CD4-positive, alpha-beta T cell (primary cell): ENCODE measurements at places on chromosomes 6 and 20.

DNA sequence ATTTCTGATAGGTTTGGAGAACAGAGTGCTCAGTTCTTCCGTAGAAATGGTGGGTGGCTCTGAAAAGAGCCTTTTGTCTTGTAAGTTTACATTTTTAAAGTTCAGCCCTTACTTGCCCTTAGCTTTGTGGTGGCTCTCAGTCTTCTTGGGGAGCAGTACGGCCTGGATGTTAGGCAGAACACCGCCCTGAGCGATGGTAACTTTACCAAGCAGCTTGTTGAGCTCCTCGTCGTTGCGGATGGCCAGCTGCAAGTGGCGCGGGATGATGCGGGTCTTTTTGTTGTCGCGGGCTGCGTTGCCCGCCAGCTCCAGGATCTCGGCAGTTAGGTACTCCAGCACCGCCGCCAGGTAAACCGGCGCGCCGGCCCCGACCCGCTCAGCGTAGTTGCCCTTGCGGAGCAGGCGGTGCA, 19.5 kb downstream of the OR2B2 start:
- H3K36me3 ChIP-seq, result no peaks in the 10 kb centered on the region
- H3K4me3 ChIP-seq, result peak overlapping the region; percentile 74
- no peaks in the 10 kb centered on the region for H3K27me3 ChIP-seq
- no peak for DNase-seq
- peak overlapping the region; percentile 77 for H3K27ac ChIP-seq
- peaks cover 49% of the 10 kb centered on the region for H3K4me1 ChIP-seq

DNA sequence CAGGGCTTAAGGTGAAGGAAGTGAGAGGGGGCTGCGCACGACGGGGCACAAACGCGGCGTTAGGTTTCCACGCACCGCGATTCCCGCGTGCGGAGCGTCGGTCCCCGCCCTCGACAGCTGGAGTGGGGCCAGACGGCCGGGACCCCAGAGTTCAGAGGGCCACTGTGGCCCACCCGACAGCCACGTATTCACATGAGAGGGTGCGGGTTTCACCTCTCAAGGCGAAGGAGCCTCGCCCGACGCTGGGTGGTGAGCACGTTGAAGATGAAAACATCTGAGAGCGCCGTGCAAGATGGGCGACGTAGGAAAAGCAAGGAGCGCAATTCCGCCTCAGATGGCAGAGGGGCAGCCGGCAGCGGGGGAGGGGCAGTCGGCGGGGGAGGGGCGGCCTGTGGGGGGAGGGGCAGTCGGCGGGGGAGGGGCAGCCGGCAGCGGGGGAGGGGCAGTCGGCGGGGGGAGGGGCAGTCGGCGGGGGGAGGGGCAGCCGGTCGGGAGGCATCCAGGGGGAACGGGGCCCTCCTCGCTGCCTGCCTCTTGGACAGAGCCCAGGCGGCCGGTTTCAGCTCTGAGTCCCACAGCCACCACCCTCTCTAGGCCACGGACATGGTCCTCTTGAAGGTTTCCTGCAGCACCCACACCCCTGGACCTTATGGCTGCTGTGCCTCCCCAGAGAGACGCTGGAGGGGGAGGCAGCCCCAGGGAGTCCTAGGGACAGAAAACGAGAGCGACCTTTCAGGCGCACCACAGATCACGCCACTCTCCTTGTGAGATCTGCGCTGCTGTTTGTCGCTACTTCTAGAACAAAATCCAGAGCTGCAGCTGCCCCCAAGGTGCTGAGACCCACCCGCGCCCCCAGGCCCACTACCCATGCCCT, 113.7 kb downstream of the DLL1 start:
- H3K4me1 ChIP-seq, result peaks cover 2% of the 10 kb centered on the region
- no peak overlapping the region for H3K27ac ChIP-seq
- no peak for DNase-seq

DNA sequence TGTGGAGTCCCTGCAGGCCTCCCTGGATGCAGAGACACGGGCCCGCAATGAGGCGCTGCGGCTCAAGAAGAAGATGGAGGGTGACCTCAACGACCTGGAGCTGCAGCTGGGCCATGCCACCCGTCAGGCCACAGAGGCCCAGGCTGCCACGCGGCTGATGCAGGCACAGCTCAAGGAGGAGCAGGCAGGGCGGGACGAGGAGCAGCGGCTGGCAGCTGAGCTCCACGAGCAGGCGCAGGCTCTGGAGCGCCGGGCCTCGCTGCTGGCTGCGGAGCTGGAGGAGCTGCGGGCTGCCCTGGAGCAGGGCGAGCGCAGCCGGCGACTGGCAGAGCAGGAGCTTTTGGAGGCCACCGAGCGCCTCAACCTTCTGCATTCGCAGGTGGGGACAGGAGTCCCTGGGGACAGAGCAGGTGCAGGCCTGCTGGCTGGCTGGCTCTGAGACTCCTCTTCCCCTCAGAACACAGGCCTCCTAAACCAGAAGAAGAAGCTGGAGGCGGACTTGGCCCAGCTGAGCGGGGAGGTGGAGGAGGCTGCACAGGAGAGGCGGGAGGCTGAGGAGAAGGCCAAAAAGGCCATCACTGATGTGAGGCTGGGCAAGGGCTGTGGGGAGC, 44.7 kb downstream of the MYH7B start:
- peaks cover 81% of the 10 kb centered on the region for H3K36me3 ChIP-seq
- H3K27me3 ChIP-seq, result no peaks in the 10 kb centered on the region
- DNase-seq, result no peak
- H3K4me3 ChIP-seq, result no peak overlapping the region
- H3K4me1 ChIP-seq, result no peaks in the 10 kb centered on the region
- H3K27ac ChIP-seq, result no peak overlapping the region

- H3K4me1 ChIP-seq, result no peaks in the 10 kb centered on the region
- DNase-seq, result no peak
- no peak overlapping the region for H3K27ac ChIP-seq
- H3K36me3 ChIP-seq, result no peaks in the 10 kb centered on the region
- H3K4me3 ChIP-seq, result no peak overlapping the region
Observed at GRCh38 chr20:14698125-14698524, 360.7 kb upstream of the FLRT3 start.
